Activated CD4-positive, alpha-beta T cell treated with anti-CD3 and anti-CD28 coated beads, Interleukin-2, amount 10 ng/mL, durations not matched to agents 7 days and 5 days (primary cell): ENCODE measurements at places on chromosomes 1 and 21. TPM values are rescaled to one million over a fixed set of nuclear protein-coding genes. Genes with fewer than 3 reads are reported as not detected.

DNA sequence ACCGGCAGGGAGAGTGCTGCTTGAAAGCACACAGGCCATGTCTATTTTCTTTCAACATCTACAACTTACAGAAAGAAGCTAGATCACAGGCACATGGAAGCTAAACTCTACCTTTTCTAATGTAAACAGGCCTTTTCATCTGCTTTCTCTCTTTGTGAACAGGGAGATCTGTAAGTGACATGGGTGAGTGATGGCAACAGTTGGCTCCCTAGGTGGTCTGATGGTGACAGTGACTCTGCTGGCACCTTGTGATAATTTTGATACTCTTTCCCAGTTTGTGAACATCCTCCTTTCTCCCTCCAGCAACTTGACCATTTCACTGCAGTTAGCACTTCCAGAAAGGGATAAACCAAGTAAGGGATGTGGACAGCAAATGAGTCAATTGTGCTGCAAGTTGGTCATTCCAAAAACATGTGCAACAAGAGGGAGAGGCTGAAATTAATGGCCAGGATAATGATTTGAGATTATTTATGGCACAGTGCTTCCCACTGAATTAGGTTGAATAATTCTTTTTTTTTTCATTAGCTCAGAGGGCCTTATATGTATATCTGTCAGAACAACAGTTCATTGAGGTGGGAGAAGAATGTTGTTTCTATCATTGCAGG, 89.5 kb downstream of the XCL2 start:
- no peak for DNase-seq

The BNIPL gene
- 1.5 TPM for total RNA-seq

GRCh38 chr21:16775076-16775475, 737.8 kb upstream of the CXADR start:
- DNase-seq = no peak

The FALEC gene
- 0.64 TPM for total RNA-seq

- no peak for DNase-seq
Measured at GRCh38 chr21:37873655-37874054, 42.6 kb downstream of the KCNJ6 start.

The PODN gene
- not detected for total RNA-seq

The CFH gene
- 5.3 TPM for total RNA-seq

- DNase-seq = no peak
Measured at GRCh38 chr1:115499253-115499652, 142.5 kb upstream of the VANGL1 start.

DNA sequence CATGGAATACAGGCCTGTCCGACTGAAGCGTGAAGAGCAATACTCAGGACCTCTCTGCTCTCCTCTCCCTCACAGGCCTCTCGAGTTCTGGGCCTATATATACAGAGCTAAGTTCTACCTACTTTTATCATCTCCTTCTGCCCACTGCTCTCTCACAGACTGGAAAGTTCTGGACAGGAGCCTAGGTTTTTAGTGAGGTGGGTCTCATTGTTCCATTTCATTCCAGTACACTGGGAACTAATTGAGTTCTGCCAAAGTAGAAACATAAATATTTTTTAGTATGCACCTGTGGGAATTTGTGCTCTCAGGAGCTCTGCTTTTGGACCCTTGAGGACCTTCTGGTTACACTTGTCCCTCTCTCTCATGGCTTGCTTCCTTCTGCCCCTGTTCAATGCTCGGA, at the start of gene TEDDM1:
TEDDM1 (minus strand) TSS at position 101 of the 400 bp plus-strand sequence. CDS start 182 bp downstream, outside the sequence.
- no peak for DNase-seq

- no peak for DNase-seq
Measured at GRCh38 chr1:89904219-89904980, 83.6 kb downstream of the LRRC8D start.

The FLG2 gene
- not detected for total RNA-seq

DNA sequence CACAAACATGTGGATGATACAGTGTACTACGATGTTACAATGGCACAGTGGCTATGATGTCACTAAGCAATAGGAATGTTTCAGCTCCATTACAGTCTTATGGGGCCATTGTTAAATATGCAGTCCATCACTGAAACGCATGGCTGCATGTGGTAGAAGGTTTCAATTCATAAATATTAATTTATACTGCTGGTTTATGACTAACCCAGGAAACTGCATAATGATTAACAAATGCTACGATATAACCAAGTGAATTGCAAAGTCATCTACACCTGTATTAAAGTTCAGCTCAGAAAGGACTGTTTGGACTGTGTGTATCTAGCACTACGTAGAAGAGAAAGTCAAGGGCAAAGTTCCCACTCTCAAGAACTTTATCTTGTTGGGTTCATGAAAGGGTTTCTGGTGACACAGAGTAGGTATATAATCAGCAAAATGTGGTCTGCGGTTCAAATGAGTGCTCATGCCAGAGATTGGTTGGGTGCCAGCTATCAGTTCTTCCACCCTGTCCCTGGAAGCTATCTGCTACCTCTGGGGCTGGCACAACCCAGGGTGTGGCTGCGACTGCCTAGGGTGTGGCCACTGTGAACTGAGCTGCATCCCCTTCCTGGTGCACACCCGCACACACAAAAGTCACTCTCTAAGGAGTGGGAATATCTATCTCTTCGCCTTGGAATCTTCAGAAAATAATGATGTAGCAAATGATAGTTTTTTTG, 14.8 kb downstream of the MGST3 start:
- DNase-seq = peak; percentile 23

GRCh38 chr21:35868869-35869223, 191.5 kb downstream of the SETD4 start:
- no peak for DNase-seq

DNA sequence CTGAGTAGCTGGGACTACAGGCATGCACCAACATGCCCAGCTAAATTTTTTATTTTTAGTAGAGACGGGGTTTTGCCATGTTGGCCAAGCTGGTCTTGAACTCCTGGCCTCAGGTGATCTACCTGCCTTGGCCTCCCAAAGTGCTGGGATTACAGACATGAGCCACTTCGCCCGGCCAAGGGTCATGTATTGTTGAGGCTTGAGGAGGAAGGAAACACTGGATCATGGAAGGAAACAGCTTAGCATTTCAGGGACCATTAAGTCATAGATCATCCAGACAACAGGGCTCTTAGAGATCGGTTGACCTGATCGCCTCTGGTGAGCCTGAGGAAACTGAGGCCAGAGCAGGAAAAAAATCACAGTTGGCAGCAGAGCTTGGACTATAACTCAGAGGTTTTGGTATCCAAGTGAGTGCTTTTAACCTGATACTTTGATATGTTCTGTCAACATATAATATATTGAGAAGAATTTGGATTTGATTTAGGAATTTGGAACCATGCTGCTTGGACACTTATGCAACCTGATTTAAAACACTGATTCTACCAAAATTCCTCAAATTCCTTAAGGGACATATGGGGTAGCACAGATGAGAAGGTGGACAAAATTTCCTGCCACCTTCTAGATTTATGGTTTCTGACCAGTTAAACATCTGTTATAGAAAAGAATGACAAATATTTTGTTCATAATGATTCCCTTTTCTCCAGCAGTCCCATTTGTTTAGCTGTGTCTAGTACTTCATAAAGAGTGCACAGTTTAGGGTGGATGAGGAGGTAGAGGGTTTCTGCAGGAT, 13.1 kb upstream of the BMP8A start:
- no peak for DNase-seq

GRCh38 chr21:34820051-34820450, 151.3 kb downstream of the CLIC6 start:
- DNase-seq = no peak

The USF1 gene
- total RNA-seq = 81.2 TPM

DNA sequence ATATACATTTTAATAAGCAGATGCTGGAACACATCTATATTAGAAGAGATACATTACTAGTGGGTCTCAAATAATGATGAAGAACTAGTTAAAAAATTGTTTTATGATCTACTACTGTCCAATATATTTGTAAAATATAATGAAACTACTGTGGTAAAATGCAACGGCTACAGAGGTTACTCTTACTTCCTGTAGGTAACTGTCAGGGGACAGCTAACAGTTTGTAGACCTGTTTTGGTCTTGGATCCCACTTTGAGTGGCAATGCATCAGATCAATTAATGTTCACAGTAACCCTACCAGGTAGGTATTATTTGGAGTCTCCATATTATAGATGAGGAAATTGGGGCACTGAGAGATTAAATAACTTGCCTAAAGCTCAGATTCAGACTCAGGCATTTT, 26.7 kb upstream of the MYSM1 start:
- DNase-seq = no peak

DNA sequence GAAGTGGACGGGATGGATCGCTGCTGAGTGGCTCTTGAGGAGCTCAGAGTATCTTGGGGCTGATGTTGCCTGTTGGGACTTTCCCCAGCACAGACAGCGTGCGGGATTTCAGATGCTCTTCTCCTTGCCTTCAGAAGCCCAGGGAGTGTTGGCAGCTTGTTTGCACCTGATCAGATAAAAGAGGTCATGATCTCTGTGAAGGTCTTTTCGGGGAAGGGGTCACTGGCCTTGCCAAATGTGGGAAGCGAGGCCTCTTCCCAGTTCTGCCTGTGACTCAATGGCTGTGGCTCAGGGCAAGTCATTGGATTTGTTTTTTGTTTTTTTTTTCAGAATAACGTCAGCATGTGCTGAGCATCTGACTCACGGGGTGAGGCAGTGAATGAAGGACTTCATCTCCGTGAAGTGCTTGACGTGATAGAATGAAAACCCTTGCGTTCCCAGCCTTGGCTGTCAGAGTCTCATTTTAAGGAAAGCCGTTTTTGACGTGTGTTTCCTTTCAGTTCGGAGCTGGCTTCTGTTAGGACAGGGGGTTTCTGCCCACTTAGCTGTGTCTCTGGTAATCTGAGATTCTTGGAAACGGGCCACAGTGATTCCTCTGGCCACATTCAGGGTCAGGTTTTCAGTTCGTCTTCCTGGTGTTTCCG, 46.7 kb downstream of the GALNT2 start:
- DNase-seq = no peak

DNA sequence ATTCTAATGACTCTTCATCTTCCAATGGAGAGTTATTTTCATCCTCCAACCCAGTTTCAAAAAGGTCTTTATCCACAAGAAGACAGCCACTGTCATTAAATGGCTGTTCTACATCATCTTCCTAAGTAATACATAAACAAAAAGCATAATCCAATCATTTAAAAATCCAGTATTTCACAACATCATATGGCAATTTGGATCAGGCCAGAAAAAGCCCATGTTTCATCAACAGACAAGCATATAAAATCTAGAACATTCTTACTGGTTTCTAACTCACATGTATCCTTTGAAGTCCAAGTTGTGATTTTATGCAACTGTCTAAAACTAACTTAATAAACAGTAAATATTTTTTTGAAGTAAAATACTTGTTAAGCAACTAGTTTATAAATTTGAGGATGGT, 6.6 kb downstream of the CLSPN start:
- no peak for DNase-seq

- DNase-seq = no peak
Measured at GRCh38 chr1:151060007-151060656, at the start of gene MLLT11. TSS of gene MLLT11 (plus strand) at chr1:151060397. CDS start at chr1:151067225, 6,828 bp downstream.

GRCh38 chr1:206484901-206485300, 14.6 kb downstream of the IKBKE start:
- DNase-seq = no peak

The CLCNKB gene
- total RNA-seq = not detected

The HTR6 gene
- total RNA-seq = not detected

- no peak for DNase-seq
Measured at GRCh38 chr21:45824546-45825215, 156.9 kb upstream of the COL6A1 start.

- DNase-seq = no peak
Measured at GRCh38 chr1:1189111-1189510, 15.4 kb downstream of the TTLL10 start.

GRCh38 chr1:53327182-53327913, 522 bp downstream of the LRP8 start:
- DNase-seq = peak; percentile 61

GRCh38 chr1:15148941-15149340, 4.6 kb upstream of the TMEM51 start:
- no peak for DNase-seq

The SLC44A3 gene
- total RNA-seq = 0.52 TPM

The SERPINC1 gene
- 0.17 TPM for total RNA-seq

DNA sequence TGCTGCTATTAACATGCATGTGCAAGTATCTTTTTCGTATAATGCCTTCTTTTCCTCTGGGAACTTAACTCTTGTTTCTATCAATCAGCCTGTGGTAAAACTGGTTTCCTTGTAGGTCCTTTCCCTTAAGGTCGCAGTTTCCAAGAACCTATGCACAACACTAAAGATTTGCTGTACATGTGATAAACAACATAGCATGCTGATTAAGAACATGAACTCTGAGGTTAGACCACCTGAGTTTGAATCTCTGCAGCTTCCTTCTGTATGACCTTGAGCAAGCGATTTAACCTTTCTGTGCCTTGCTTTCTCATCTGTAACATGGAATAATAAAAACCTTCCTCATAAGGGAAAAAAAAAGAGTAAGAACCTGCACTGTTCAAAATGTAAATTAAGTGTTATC, 186.4 kb downstream of the RYR2 start:
- no peak for DNase-seq

GRCh38 chr1:33219886-33220661, 36.2 kb upstream of the ZNF362 start:
- DNase-seq = no peak

GRCh38 chr1:167086033-167086432, 4.1 kb downstream of the GPA33 start:
- DNase-seq = no peak

DNA sequence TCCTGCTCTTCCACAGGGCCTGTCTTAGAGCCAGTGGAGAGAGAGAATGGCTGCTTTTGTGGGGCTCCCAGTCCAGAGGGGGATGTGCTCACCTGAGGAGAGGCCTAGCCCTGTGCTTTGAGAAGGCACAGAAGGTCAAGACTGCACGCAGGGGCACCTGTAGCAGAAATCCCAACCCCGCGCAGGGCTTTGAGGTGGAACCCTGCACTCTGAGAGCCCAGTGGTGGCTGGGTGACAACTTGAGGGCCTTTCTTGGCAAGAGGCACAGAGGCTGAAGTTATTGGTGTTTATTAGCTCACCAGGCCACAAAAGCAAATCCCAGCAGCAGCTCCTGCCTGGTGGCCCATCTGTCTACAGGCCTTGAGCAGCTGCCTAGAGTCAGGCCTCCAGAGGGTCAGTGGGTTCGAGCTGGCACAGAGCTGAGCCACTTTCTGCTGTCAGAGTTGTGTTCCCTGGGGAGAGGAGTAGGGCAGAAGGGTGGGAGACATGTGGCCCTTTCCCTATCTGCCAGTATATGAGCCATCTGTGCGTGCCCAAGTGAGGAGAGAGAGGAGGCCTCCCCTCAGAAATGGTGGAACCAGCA, 31.4 kb downstream of the SZRD1 start:
- no peak for DNase-seq

- DNase-seq = no peak
Measured at GRCh38 chr1:167272369-167272957, 51.8 kb downstream of the POU2F1 start.

The KRTAP19-3 gene
- not detected for total RNA-seq

DNA sequence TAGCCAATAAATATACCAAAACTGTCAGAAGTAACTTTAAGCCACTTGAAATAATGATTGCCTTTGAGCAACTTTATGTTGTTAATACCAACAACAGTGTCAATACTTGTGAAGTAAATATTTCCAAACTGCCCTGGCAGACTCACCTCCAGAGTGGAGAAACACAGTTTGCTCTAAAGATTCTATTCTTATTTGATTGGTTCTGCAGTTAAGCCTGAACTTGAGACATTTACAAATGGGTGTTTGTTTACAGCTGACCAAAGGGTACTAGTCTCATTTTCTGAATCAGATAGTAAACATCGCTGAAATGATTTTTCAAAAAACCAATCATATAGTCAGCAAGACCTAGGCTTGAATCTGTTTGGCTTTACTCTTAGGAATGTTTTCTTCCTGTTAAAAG, 1.3 kb upstream of the MYOC start:
- DNase-seq = no peak

- DNase-seq = peak; percentile 68
Measured at GRCh38 chr1:53413175-53414001, 45.8 kb upstream of the DMRTB1 start.

GRCh38 chr1:50295566-50295965, 127.7 kb downstream of the DMRTA2 start:
- no peak for DNase-seq
